ENCODE measurements at places on chromosomes 5 and 9.

- no peak for DNase-seq
These were observed 191.7 kb downstream of the CDK5RAP2 start for GRCh38 chr9:120388003-120388855.

- DNase-seq: no peak
These were observed 16.7 kb upstream of the TLR4 start for GRCh38 chr9:117687532-117687931.

DNA sequence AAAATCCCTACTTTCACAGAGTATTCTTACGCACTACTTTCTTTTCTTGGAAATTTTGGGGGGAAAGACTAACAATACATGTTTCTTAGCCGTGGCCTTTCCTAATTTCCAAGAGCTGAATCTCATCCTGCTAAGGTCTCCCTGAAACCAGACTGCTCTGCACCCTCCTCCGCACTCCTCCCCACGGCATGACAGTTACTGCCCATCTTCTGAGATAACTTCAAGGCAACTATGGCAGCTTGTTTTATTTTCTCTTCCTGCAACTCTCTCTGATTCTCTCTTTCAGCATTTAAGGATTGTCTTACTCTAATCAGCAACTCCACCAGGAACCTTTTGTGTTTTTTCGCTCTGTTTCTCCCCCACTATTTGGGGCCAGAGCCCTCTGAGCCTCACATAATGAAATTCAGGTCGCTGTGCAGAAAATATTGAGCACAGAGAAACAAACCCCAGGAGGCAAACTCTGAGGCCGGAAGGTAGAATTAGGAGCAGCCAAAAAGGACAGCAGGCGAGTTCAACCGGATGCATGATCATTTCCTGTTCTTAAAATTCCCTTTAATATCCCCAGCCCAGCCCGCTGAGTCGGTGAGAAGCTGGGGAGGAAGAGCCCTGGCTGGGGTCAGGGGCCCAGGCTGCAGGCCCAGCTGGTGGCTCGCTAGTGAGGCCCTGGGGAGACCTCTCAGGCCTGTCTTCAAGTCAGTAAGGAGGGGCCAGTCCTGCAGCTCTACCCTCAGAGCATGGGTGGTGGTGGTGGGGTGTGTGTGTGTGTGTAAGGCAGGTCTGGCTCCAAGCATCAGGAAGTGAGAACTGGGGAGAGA lies 213.6 kb upstream of the S1PR3 start:
- no peak for DNase-seq

DNA sequence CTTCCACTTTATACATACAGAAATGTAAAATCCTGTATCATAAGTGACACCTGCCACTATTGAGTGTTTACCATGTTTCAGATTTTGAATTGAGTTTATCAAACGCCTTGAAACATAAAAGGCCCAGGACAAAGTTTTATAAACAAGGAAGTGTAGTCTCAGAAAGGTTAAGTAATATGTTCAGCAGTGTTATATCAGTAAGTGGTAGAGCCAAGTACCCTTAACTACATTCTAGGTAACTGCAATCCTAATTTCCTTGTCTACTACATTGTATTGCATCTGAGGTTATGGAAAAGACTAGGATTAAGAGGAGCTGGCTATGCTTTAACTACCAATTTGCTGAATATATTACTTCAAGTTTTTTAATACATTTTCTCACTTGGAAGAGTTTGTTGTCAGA lies 641.6 kb downstream of the LRRC70 start:
- no peak for DNase-seq

DNA sequence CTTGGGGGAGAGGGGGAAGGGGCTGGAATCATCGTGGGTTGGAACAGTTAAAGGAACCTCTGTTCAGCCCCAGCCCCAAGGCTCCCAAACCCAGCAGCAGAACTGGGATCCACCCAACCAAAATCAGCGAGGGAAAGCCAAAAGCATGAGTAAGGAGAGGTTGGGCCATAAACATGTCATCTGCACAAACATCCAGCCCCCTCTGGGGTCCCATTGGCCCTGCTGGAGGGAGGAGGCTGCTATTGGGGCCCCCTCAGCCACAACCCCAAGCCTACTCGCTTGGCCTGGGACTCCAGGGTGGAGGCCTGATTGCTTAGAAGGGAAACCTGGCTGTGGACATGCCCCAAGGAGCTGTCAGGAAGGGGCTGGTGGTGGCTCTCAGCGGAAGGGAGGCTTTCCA lies 154.9 kb downstream of the FGF18 start:
- DNase-seq: no peak

GRCh38 chr5:39080597-39081204 lies 6.5 kb upstream of the RICTOR start:
- DNase-seq: no peak

GRCh38 chr9:36713515-36714490 lies 141.1 kb downstream of the MELK start:
- DNase-seq: no peak

DNA sequence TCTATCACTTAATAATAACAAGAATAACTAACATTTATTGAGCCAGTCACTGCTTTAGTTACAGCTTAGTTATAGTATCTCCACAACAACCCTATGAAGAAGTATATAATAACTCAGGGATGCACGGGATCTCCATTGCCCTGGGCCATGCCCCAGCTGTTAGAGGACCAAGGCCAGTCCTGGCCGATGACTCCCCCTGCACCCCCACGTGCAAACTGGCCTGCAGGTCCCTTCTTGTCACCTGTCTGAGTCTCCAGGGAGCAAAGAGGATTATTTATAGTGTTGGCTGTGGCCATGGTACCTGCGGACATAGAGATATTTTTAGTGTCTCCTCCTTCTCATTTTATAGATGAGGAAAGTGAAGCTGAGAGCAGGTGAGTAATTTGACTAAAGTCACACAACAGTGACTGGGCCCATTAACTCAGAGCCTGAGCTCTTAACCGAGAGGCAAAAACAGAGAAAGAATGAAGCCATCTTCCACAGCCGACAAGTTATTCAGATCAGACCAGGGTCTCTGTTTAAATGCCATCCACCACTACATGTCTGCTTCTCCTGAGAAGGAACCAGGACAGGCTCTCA lies 94.4 kb downstream of the TMEM215 start:
- no peak for DNase-seq

DNA sequence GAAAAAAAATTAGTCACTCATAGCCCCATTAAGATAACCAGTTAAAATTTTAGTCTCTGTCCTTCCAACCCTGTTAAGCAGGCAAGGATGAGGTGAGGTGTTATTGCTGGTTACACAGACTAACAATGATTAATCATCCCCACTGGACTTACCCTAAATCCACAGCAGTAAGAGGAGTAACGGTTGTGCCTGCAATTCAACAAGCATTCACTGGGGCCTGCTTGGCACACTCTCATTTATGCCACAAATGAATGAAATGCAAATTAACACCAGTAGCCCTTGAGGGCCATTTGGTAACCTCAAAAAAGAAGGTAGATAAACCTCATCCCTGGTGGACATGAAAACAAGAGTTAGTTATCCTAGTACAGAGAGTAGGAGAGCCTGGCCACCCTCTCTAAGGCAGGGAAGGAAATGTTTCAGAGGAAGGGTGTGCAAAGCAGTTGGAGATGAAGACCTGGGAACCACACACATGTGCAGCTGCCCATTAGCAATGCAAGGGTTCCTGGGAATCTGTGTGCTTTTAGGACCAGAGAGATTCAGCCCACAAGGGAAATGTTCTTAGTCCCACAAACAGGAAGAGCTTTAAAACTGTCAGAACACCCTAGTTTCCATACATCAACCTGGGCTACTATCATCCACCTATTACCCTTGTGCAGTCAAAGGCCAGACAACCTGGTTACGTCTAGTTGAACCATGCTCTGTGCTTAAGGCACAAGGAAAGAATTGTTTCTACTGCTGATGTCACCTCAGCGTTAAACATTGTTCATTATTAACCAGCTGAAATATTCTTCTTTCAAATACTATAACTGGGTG lies 7.7 kb downstream of the LHFPL2 start:
- DNase-seq: no peak

DNA sequence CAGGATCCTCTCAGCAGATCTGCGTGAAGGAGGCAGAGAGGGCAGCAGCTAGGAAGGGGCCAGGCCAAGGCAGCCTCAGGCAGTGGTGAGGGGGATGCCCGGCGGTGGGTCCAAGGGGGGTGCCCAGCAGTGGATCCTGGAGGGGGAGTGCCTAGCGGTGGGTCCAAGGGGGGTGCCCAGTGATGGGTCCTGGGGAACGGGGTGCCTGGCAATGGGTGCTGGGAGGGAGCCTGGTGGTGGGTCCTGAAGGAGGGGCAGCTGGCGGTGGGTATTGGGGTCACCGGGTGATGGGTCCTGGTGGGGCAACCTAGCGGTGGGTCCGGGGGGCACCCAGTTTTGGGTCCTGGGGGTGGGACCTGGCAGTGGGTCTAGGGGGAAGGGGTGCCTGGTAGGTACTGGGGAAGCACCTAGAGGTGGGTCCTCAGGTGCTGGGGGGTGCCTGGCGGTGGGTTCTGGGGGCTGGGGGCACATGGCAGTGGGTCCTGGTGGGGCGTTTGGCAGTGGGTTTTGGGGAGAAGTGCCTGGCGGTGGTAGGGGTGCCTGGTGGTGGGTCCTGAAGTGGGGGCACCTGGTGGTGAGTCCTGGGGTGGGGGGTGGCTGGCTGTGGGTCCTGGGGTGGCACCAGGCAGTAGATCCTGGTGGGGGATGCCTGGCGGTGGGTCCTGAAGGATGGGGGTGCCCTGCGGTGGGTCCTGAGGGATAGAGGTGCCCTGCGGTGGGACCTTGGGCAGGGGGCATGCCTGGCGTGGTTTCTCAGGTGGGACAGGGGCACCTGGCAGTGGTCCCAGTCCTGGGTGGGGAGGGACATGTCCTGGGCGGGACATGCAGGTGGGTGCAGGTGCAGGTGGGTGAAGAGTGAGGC lies 1.9 kb downstream of the LRRC14B start:
- DNase-seq: no peak

DNA sequence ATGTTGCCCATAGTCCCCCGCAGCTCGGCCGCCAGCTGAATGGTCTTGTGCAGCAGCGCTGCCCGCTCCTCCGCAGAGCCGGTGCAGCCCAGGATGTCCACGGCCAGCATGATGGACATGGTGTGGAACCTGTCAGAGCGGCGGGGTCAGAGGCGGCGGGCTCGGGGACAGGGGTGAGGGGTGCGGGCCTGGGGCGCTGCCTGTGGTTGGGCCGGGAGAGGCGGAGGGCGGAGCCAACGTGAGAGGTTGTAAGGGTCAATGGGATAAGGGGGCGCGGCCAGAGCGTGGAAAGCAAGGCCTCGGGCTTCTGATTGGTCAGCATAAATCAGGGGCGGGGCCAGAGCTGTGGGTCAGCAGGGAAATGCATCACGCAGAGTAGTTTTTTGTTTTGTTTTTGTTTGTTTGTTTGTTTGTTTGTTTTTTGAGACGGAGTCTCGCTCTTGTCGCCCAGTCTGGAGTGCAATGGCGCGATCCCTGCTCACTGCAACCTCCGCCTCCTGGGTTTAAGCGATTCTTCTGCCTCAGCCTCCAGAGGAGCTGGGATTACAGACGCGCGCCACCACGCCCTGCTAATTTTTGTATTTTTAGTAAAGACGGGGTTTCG lies 6.8 kb upstream of the TOR2A start:
- DNase-seq: no peak

Measured in activated T-helper 1 cell treated with Interleukin-2 at 50 U/mL for 16 hours (primary cell).